Stimulated activated naive B cell treated with anti-CD40 and anti-IgM and Interleukin-4, amounts not matched to agents 10 μg/mL and 1 μg/mL and 100 μg/mL, for 72 hours (primary cell): ENCODE measurements at places on chromosomes 2 and 18.

DNA sequence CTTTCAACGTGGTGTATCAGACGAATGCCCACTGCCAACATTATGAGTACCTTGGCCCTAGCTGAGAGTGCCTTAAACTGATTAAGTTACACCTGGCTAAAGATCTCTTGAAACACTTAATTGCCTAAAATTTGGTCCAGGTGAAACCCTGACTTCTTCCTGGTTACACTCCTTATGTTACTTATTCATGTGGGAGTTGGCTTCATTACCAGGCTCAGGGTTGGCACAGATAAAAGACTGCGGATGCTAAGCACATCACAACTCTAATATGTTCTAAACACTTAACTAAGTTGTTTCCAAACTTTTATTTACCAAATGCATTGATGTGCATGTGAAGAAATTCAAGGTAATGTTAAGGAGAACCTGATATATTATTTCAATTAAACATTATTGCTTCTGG lies 298.9 kb downstream of the TCF4 start:
- no peak for DNase-seq

DNA sequence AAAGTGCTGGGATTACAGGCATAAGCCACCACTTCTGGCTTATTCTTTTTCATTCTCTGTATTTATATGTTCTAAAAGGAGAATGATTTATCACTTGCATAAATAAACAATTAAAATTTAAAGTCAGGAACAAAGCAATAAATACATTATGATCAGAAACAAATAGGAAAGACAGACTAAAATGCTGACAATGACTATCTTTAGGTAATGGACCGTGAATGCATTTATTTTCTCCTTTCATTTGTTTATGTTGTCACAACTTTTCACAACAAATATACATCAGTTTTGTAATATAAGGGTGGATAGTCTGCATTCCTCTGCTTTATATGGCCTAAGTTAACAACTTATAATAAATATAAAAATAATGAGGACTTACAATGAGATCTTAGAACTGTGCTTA lies 199.2 kb upstream of the EPHA4 start:
- no peak for DNase-seq

- no peak for DNase-seq
Measured at GRCh38 chr2:30670453-30670852, 136.8 kb downstream of the CAPN13 start.

GRCh38 chr2:44680983-44681531 lies 260.4 kb upstream of the SIX3 start:
- no peak for DNase-seq

DNA sequence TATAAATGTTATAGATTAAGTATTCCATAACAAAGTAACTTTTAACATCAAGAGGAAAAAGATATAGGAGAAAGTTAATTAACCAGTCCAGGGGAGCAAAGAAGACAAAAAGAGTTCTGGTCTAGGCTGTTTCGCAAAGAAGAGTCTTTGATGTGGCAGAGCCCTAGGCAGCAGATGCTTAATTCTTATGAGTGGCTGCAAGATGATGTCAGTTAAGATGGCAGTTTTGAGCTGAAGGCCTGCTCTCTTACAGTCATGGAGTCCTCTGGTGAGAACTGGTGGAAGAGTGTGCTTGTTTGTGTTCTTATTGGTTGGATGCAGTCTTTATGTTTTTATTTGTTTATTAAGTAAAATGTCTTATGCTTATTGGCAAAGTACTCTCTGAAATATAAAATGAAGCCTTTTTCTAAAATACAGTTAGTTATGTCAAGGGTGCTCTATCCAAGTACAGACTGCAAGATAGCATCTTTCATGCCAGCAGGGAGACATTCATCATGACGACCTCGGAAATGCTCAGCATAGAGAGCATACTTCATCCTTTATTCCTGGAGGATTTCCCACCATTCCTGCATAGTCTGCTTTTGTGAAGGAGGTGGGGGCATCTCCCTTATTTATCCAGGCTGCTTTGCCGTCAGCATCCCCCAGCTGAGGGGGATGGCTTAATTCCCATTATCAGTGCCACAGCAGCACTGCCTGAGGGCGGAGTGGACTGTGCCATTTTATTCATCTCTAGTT lies 38.9 kb upstream of the SERPINE2 start:
- DNase-seq, result no peak

- DNase-seq, result peak; percentile 29
Measured at GRCh38 chr2:54755641-54756326, 32.3 kb downstream of the EML6 start.

- DNase-seq, result no peak
Measured at GRCh38 chr18:9802175-9803062, 83.4 kb upstream of the TXNDC2 start.

- no peak for DNase-seq
Measured at GRCh38 chr2:217868911-217869334, 133.9 kb downstream of the TNS1 start.

DNA sequence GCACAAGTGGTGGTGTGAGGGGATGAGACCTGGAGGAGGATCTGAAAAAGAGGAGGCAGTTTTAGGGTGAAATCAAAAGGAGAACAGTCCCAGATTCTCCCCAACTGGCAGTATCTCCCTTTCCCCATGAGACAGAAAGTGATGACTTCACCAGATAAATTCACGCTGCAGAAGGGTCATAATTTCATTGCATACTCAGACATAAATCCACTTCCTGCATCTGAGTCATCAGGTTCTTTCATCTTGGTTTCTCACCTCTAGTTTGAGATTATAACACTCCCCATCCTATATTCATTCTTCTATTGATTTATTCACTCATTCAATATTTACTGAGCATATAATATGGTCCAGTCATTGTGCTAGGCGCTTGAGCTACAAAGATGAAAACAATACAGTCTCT lies 64.7 kb downstream of the CCDC148 start:
- DNase-seq, result no peak

- no peak for DNase-seq
Measured at GRCh38 chr2:60794271-60794863, 38.3 kb downstream of the PAPOLG start.

- no peak for DNase-seq
Measured at GRCh38 chr2:188291617-188292347, at the start of gene GULP1. GULP1 (plus strand) TSS chr2:188291874; CDS start chr2:188477703, 185,829 bp downstream.

DNA sequence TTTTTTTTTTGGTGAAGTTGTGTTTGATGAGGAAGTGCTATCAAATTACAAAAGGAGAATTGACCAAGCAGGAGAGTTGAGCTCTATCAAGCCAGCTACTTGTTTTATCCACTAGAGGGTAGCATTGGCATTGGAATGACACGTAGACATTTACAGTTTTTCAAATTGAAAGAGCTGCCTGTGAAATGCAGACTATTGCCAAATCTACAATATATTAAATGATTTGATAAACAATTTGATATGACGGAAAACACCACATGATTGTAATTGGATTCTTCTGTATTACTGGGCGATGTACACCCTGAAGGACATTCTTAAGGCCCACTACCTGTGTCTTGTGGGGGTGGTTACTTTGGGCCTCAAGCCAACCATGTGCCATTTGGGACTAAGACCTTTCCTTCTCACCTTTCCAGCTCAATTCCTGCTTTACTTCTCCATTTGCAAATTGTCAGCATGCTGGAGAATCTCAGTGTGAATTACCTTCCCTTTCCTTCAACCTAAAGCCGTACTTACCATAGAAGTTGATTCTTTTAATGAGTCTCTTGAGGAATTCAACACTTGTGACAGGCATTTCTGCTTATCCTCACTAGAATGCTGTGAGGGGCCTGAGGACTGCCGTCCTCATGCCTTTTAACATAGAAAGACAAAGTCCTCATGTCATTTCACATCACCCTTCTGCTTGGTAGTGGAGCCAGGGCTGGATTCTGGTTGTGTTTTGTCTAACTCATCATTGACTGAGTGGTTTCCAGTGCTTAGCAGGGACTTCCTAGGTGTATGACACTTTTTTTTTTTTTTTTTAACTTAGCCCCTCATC lies 134.8 kb upstream of the THUMPD2 start:
- no peak for DNase-seq

GRCh38 chr2:111534910-111535352 lies 349.1 kb downstream of the ANAPC1 start:
- no peak for DNase-seq

GRCh38 chr2:168529900-168530561 lies 74.0 kb downstream of the CERS6 start:
- DNase-seq, result no peak

DNA sequence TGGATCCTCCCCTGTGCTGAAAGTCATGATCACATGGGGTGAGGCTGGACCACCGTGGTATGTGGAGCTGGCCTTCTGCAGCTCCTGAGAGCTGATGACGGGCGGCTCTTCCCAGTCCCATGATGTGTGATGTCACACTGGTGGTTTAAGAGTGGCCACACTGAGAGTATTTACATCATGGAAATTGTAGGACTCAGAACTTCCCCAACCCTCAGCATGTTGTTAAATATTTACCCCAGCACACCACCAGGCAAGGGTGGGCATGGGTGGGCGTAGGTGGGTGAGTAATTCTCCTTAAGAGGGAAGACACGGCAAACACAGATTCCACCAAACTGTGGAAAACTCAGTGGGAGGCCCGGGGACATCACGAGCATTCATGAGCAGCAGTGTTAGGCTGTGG lies 106.8 kb downstream of the ALPK2 start:
- DNase-seq, result no peak

DNA sequence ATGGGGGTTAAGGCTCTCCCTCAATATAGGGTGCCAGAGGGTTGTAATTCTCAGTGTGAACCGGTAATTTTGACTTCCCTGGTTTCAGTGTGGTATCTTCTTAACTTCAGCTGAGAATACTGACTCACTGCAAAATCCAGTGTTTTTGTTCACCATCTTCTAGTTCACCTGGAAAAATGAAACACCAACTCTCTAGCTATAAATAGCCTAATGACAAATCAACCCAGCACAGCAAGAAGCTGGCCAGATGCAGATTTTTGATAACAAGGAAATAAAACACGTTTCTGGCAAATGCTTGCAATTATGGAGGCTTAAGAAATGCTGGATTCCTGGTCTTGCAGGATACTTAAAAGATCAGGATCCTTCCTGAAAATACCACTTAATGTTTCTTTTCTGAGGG lies 192.3 kb downstream of the CLIP4 start:
- DNase-seq, result no peak

GRCh38 chr2:205051417-205051816 lies 506.1 kb downstream of the PARD3B start:
- DNase-seq, result no peak

GRCh38 chr2:9618410-9618809 lies 12.4 kb downstream of the YWHAQ start:
- no peak for DNase-seq
